ENCODE measurements at places on chromosomes 7 and 10.

DNA sequence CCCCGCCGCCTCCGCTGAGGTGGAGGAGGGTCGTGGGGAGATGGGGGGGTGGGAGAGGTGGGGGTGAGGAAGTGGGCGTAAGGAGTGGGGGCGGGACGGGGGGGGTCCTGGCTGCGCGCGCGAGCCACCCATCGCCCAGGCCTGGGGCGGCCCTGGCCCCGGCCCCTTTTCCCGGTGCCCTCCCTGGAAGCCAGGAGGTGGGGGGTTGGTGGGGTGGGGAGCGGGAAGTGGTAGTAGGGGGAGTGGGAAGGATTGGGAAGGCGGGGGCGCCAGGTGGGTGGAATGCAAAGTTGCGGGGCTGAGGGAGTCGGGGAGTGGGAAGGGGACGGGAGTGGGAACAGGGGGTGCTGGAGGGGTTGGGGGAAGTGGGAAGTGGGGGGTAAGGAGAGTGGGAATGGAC lies 319 bp upstream of the MMD2 start:
- no peak for DNase-seq

DNA sequence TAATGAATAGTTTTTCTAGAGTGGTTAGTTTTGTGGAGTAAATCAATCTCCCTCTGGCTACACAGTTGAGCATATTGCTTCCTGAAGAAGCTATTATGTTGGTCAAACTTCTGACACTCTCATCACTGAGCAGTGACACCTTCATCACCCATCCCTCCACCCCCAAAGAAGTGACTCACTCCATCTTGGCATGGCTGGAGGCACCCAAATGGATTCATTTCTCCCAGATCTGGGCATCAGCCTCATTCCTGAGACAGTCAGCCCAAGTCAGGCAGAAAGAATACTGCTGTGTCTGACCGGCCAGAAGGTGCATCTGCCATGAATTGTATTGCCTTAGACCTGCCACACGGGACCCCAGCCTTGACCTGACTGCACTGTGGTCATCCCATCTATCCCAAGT lies 117.0 kb upstream of the HABP2 start:
- DNase-seq, result no peak

DNA sequence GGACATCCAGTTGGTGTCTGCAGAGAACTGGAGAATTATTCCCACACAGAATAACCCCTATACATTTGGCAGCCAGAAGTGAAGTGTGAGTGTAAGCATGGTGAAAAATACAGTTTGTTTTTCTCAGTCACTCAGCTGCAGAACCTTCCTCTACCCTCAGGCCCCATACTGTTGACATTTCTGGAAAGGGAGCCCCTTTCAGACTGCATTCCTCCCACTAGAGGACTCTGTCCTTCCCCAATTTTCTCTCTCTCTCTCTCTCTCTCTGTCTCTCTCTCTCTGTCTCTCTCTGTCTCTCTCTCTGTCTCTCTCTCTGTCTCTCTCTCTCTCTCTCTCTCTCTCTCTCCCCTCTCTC lies 86.8 kb upstream of the STEAP1B start:
- DNase-seq, result no peak

GRCh38 chr7:123923599-123923998 lies 1.4 kb upstream of the SPAM1 start:
- no peak for DNase-seq

DNA sequence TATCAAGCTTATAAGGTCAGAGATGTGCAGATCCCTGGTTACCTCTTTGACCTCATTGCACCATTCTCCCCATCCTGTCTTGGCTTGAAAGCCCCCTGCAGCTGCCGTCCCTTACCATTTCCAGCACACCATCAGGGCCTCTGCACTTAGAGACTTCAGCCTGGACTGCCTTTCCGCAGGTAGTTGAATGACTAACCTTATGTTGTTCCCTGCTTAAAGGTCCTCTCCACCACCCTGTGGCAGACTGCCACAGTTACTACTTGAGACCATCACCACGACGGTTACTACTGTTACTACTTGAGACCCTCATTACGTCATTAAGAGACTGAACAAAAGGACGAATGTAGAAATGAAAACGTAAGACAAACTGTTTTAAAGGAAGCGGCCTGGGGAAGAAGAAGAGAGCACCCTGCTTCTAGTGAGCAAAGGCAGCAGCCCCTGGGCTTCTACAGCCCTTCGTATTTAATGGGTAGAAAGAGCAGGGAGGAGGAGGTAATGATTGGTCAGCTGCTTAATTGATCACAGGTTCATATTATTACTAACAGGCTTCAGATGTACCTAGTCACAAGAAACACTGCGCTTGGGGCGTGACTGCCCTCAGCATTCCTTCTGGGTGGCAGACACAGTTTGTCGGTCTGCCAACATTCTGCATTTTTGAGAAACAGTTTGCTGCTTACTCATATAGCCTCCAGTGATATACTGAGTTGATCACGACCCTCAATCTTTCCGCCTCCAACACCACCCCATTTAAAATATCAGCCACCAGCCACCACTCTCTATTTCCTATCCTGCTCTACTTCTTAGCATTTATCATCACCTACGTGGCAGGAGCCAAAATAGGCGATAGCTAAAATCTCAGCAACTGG lies 74.1 kb upstream of the PARD3 start:
- peak; percentile 19 for DNase-seq

DNA sequence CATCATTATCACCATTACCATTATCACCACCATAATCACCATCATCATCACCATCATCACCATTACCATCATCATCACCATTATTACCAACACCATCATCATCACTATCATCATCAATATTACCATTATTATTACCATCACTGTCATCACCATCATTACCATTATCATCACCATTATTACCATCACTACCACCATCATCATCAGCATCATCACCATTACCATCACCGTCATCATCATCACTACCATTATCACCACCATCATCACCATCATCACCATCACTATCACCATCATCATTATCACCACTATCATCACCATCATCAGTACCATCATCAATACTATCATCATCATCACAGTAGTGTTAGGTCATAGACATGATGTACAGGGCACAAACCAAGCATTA lies 81.4 kb downstream of the VSTM4 start:
- no peak for DNase-seq

DNA sequence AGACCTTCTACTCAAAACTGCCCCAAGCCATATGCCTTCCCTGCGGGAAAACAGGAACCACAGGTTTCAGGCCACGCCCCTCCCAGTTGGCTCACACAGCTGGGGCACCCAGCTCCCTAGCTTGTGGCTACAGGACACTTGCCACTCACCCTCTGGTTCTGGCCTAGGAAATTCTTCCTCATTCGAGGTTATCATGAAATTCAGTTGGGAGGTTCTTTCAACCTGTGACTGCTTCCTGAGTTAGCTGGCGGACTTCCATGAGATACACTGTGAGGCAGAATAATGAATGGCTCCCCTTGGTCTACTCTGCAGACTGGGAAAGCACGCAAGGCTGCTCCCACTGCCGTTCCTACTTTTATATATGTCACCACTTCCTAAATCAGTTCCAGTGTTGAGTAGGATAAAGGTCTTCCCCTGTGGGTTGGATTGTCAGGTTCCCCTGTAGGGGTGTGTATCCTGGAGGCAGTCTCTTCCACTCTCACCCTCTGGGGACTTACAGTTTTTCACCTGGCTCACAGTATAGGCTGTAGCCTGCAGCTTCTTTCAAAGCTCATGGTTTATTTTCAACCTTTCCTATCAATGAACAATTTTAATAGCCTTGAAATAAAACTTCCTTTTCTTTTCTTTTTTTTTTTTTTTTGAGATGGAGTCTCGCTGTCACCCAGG lies 37.0 kb downstream of the GPR22 start:
- peak; percentile 83 for DNase-seq

- DNase-seq, result no peak
Observed at GRCh38 chr7:2736411-2736914, 48.5 kb downstream of the AMZ1 start.

GRCh38 chr10:10432296-10433035 lies 585.2 kb upstream of the CELF2 start:
- no peak for DNase-seq

GRCh38 chr7:94529516-94529915 lies 19.9 kb downstream of the CASD1 start:
- no peak for DNase-seq

DNA sequence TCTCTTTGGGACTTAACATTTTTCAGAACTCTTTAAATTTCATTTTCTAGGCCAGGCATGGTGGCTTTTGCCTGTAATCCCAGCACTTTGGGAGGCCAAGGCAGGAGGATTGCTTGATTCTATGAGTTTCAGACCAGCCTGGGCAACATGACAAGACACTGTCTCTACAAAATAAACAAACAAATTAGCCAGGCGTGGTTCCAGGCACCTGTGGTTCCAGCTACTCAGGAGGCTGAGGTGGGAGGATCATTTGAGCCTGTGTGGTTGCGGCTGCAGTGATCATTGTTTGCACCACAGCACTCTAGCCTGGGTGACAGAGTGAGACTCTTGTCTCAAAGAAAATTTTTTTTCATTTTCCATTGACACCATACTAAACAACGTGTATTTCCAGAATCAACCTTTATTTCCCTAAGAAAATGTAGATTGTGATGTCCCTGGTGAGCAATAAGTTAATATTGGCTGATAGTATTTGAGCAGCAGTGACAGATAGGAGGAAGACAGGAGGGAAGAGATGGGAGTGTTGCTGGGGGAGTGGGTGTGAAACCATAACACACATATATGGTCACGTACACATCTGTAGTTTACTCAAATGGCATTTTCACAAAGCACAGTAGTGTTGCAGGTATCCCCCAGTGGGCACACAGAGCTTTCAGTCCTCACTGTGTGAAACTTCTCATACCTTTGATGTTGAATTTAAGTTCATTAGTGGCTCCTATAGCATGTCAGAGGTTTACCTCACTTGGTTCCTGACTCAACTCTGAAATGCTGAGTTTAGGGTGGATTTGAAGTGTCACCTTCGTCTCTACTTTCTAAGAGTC lies 205.6 kb downstream of the AUTS2 start:
- DNase-seq, result no peak

DNA sequence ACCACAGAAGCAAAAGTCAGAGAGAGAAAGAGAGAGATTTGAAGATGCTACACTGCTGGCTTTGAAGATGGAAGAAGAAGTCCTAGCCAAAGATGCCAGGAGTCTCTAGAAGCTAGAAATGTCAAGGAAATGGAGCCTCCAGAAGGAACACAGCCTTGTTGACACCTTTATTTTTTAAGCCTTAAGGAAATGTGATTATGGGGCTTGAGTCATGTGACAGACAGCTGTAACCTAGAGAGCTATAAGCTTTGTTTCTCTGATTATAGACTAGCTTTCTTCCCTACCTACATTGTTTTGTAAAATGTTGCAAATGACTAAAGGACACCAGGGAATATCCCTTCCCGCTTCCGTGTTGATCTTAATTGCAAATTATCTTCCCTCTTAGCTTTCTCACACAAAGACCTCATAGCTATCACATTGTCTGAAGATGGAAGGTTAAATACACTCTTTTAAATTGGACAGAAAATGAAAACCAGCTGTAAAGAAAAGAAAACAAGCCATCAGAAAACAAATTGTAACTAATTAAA lies 199.9 kb downstream of the ARHGAP12 start:
- DNase-seq, result no peak

- no peak for DNase-seq
Observed at GRCh38 chr7:139065323-139065722, 29.5 kb upstream of the ZC3HAV1L start.

DNA sequence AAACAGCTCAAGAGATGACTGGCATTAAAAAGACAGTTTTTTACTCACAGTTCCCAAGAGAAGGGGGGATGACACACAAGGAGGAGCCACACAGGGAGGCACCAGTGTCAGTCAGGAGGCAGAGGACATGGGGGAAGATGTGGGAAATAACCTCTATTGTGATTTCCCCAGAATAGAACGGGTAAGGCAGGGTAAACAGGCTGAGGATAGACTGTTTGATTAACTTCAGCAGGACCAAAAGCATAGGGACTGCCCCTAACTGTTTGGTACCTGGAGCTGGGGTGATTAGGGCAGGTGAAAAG lies 60.7 kb downstream of the RAPGEF5 start:
- DNase-seq, result no peak

- DNase-seq, result no peak
Observed at GRCh38 chr10:24882047-24882698, 70.2 kb downstream of the PRTFDC1 start.

DNA sequence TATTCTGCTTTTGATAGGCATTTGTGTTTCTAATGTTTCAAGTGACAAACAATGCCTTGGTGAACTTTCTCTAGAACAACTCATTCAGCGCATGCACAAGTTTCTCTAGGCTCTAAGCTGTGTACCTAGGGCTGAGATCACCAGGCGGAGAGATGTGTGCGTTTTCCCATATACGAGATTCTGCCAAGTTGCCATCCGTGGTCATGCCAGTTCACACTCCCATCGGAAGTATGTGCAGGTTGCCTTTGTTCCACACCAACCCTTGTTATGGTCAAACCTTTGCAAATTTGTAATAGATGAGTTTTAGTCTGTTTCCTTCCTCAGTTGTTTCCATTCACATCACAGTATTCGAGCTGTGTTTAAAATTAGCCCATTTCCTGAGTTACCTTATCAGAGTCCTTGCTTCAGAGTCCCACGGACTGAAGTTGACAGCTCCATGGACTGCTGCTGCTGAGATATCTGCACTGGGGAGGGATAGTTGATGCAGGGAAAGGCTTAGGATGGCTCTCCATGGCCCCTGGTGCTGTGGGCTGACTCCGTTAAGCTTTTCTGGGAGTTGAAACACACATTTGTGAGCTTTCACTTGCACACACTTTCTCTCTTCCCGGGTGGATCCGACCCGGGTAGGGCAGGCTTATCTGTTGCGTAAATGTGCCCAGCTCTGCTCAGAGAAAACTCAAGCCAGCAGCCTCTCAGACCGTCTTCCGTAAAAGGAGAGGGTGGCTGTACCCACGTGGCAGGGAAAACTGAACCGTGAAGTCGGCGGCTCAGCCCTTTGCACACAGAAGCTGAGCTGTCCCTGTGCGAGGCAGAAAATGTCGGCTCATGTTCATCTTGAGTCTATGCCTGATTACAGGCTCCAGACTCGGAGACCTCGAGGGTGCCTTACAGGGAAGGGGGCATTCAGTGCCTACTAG lies 49.4 kb downstream of the HK1 start:
- DNase-seq, result no peak

- no peak for DNase-seq
Observed at GRCh38 chr10:18594574-18595156, 56.7 kb downstream of the NSUN6 start.

GRCh38 chr10:82625512-82626189 lies 750.7 kb downstream of the NRG3 start:
- DNase-seq, result no peak

DNA sequence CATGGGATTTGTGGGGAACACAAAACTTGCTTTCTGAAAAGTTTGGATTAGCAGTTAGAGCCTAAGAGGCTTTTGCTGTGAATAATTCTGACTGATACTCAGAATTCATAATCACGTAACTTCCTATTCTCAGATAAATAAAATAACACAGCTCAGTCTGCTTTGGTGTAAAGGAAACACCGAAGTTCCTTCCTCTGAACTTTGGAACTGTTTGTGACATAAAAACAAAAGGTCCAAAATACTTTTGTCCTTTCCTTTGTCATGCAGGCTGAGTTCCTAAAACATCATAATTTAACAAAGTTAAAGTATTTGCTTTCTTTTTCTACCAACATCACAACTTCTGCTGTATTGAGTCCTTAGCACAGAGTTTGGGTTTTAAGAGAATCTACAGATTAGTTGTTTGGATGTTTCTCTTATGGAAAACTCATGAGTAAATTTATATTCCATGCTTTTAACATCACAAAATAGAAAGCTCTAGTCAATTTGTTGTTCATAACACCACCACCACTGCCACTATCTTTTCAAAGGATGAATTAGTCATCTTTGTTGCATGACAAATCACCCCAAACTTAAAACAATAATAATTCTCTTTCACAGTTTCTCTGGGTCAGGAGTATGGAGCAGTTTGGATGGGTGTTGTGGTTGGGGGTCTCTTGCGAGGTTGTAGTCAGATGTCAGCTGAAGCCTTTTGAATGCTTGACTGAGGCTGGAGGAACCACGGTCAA lies 123.4 kb downstream of the REEP3 start:
- DNase-seq, result no peak

GRCh38 chr7:148939128-148939755 lies 55.2 kb upstream of the EZH2 start:
- DNase-seq, result no peak
